Spinal cord (tissue), 10 donors: ENCODE measurements at places on chromosomes 3 and 15. TPM values are rescaled to one million over a fixed set of nuclear protein-coding genes. Genes with fewer than 3 reads are reported as not detected.
A peak's percentile ranks its signal among the peaks of the same experiment; 100 is the strongest.

DNA sequence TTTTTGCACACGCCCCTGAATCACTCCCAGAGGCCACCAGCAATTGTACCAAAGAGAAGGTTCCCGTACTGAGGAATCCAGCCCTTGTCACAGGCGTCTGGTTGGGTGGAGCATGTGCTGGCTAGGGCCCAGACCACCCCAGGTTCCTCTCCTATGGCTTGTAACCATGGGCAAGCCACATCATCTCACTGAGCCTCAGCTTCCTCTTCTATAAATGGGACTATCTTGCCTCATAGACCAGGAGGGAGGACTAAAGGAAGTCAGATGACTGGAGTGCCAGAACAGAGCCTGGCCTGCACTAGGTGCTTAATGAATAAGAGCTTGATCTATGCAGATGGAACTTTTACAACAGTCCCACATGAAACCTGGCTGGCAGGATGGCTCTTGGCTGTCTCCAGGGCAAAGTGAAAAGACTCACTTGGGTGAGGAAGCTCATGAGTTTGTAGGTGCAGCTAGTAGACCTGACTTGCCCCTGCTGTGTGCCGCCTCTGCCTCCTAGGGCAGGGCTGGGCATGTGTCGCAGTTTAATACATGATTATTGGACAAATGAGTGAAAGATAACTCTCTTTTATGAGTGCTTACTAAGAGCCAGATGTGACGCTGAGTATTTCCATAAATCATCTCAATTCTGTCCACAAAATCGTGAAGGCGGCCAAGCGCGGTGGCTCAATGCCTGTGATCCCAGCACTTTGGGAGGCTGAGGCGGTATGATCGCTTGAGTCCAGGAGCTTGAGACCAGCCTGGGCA is 29.3 kb downstream of the CTSH start:
- H3K27ac ChIP-seq = no peak overlapping the region
- no peaks in the 10 kb centered on the region for H3K27me3 ChIP-seq
- DNase-seq = no peak
- peaks cover 50% of the 10 kb centered on the region for H3K36me3 ChIP-seq
- H3K4me3 ChIP-seq = no peak overlapping the region
- H3K4me1 ChIP-seq = no peaks in the 10 kb centered on the region

DNA sequence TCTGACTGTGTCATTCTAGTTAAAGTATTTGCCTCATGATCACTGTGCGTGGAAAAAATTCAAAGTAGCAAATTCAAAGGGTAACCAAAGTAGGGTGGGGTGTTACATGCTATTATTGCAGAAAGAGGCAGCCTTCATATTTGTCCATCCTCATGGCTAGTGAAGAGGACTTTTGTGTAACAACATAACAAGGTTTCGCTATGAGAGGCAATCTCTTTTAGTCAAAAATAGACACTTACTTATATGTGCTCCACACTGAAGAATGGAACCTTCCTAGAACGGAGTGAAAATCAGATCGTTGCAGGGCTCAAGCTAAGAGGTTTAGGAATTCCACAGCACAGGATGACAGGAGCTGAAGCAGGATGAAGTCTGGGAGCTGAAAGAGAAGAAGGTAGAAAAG is 345.1 kb upstream of the CBLB start:
- H3K27me3 ChIP-seq = no peaks in the 10 kb centered on the region
- H3K4me1 ChIP-seq = no peaks in the 10 kb centered on the region
- H3K36me3 ChIP-seq = no peaks in the 10 kb centered on the region
- H3K27ac ChIP-seq = no peak overlapping the region
- H3K4me3 ChIP-seq = no peak overlapping the region

Gene CDC25A
- 7.4 TPM for total RNA-seq

- H3K4me1 ChIP-seq = no peaks in the 10 kb centered on the region
- H3K4me3 ChIP-seq = no peak overlapping the region
- H3K27ac ChIP-seq = no peak overlapping the region
- H3K36me3 ChIP-seq = no peaks in the 10 kb centered on the region
- H3K27me3 ChIP-seq = no peaks in the 10 kb centered on the region
Measured at GRCh38 chr3:30225021-30225420, 381.4 kb upstream of the TGFBR2 start.

DNA sequence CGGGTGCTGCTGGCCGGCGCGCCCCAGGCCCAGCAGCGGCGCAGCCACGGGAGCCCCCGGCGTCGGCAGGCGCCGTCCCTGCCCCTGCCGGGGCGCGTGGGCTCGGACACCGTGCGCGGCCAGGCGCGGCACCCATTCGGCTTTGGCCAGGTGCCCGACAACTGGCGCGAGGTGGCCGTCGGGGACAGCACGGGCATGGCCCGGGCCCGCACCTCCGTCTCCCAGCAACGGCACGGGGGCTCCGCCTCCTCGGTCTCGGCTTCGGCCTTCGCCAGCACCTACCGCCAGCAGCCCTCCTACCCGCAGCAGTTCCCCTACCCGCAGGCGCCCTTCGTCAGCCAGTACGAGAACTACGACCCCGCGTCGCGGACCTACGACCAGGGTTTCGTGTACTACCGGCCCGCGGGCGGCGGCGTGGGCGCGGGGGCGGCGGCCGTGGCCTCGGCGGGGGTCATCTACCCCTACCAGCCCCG is 777 bp downstream of the LOXL1 start:
- H3K27me3 ChIP-seq = peaks cover 21% of the 10 kb centered on the region
- H3K4me3 ChIP-seq = peak overlapping the region; percentile 36
- H3K36me3 ChIP-seq = no peaks in the 10 kb centered on the region
- DNase-seq = peak; percentile 63
- H3K27ac ChIP-seq = no peak overlapping the region

- H3K27ac ChIP-seq = no peak overlapping the region
- H3K36me3 ChIP-seq = no peaks in the 10 kb centered on the region
- no peaks in the 10 kb centered on the region for H3K27me3 ChIP-seq
Measured at GRCh38 chr3:163766112-163766511, 1312.2 kb downstream of the SI start.

- H3K27ac ChIP-seq = no peak overlapping the region
- H3K4me1 ChIP-seq = no peaks in the 10 kb centered on the region
- H3K27me3 ChIP-seq = no peaks in the 10 kb centered on the region
Measured at GRCh38 chr15:66165856-66166255, 87.7 kb downstream of the MEGF11 start.

Gene MYO5A
- 119 TPM for total RNA-seq

- DNase-seq = no peak
- no peaks in the 10 kb centered on the region for H3K27me3 ChIP-seq
- no peaks in the 10 kb centered on the region for H3K36me3 ChIP-seq
- no peak overlapping the region for H3K4me3 ChIP-seq
Measured at GRCh38 chr3:124121379-124122312, 129.7 kb upstream of the ROPN1 start.

GRCh38 chr3:37526511-37526910 is 335.2 kb upstream of the CTDSPL start:
- H3K27ac ChIP-seq = no peak overlapping the region
- no peaks in the 10 kb centered on the region for H3K4me1 ChIP-seq
- H3K4me3 ChIP-seq = no peak overlapping the region
- H3K27me3 ChIP-seq = no peaks in the 10 kb centered on the region

DNA sequence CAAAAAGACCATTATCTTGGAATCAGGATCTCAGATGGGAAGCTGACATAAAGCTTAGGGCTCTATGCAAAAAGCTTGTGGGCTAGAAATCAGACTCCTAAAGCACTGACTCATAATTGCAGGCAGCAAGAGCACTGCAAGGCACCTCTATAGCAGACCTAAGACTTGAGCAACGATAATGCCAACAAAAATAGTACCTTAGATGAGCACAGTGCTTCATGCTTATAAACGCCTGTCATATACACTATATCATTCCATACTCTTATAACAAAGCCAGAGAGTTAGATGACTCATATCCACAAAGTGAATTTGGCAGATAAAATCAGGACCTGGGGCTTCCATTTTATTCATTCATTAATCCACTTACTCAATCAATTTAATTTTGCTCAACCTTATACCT is 560.8 kb downstream of the MCTP2 start:
- no peaks in the 10 kb centered on the region for H3K27me3 ChIP-seq
- no peak overlapping the region for H3K27ac ChIP-seq
- no peaks in the 10 kb centered on the region for H3K36me3 ChIP-seq

DNA sequence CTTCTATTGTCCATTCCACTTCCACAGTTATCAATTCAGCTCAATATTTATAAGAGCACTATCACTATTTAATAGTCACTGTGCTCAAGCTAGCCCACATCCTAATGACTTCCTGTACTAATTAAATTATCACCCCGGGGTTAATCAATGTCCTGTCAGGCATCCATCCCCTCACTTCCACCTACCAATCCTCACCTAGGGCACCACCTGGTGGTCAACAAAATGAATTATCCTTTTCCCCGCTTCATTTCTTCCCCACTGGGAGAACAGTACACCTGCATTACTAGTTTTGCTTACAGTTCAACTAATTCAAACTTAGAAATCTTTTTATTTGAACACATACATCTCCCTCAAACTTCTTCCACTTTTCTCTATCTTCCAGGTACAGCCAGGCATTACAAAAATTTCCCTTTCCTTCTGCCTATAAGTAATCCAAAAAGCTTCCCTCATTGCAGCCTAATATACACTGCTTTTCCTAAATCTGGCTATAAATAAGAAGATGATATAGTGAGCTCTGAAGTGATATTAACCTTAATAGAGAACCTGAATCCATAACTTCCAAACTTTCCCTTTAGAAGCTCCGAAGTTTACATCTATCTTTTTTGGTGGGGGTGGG is 68.5 kb downstream of the TMCC1 start:
- no peak overlapping the region for H3K27ac ChIP-seq
- DNase-seq = no peak
- H3K4me3 ChIP-seq = no peak overlapping the region
- H3K27me3 ChIP-seq = no peaks in the 10 kb centered on the region

Gene PDZRN3
- total RNA-seq = 29.2 TPM
